ENCODE measurements at places on chromosomes 1 and 21.

- no peak for DNase-seq
These were observed 368.0 kb downstream of the HHAT start for GRCh38 chr1:210696709-210697108.

DNA sequence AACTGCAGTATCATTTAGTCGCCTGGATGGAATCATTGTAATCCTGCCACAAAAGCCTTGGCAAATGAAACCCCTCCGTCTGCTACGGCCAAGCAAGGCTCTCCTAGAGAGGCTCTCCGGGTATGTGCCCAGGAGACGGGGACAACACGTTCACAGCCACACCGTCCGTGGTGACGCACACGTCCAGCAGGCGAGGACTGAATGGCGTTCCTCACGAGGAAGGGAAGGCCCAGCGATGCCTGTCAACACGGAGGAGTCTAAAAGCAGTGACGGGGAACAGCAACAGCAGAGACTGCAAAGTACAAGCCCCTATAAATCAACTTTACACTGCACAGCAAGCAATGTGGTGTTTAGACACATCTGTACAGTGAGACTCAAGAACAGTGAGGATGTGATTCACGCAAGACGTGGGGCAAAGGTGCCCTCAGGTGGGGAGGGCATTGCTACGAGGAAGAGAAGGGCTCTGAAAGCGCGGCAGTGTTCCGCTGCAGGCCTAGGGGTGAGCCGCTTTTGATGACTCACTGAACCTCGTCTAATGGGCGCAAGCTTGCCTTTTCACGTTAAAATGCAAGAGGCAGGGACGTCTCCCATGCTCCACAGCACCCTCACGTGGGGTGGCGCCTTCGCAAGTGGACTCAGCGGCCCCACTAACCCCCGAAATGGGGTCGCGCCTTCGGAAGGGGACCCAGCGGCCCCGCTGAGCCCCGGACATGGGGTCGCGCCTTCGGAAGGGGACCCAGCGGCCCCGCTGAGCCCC lies 6.8 kb downstream of the WRAP73 start:
- no peak for DNase-seq

GRCh38 chr1:32413507-32414185 lies 19.4 kb upstream of the BSDC1 start:
- peak; percentile 67 for DNase-seq

DNA sequence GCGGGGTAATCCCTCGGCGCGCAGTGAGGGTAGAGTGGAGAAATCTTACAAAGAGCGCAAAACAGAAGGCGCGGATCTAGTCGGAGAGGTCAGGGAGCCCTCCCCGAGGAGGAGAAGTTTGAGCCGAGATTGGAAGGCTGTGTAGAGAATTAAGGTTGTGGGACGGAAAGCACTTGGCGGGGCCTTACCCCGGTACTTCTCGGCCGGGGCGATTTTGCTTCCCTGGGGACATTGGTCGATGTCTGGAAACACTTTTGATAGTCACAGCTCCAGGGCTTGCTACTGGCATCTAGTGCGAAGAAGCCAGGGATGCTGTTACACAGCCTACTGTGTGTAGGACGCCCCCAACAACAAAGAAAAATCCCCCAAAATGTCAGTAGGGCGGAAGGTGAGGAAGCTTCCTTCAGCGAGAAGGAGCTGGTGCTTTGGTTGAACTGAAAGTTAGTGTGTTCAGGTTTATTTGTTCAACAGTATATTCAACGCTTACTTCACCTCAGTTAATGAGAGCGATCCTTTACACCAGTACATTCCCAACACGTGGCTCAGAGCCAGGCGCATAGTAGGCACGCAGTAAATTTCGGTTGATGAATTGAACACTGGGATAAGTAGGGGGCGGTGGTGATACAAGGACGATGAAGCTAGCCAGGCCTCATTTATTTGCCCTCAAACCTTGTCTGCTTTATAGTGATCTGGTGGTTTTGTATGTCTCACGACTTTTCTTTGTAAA lies 807 bp downstream of the CEP85 start:
- DNase-seq = peak; percentile 11

DNA sequence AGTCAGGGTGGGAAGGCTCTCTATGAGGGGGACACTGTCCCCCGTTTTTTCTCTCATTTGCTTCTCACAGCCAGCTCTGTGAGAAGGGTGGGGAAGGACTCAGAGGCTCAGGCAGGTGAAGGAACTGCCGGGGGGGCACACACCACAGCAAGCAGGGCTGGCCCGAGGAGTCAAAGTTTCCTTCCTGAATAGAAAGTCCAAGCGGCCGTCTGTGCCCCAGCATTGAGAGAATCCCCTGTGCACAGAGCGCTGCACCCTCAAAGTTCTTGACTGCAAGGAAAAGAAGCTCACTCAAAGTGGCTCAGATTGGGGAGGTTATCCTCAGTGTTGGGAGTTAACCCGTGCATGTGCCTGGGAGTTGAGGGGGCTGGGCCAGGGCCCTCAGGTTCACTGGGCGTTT lies 145.2 kb upstream of the AJAP1 start:
- no peak for DNase-seq

DNA sequence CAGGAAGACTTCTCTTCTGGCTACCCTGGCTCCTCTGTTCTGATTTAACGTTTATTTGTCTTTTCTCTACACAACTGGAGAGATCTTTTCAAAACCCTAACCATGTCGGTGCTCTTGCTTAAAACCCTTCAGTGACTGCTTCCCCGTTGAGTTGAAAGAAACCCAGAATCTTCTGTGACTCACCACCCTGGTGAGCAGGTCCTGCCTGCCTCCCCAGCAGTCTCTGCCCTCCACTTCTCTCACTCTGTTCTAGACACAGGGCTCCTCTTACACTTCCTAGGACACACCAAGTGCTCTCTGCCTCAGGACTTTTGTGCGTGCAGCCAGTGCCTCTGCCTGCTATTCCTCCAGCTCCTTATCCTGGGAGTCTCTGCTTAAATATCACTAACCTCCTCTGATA lies 131.4 kb downstream of the IER5 start:
- DNase-seq = no peak

DNA sequence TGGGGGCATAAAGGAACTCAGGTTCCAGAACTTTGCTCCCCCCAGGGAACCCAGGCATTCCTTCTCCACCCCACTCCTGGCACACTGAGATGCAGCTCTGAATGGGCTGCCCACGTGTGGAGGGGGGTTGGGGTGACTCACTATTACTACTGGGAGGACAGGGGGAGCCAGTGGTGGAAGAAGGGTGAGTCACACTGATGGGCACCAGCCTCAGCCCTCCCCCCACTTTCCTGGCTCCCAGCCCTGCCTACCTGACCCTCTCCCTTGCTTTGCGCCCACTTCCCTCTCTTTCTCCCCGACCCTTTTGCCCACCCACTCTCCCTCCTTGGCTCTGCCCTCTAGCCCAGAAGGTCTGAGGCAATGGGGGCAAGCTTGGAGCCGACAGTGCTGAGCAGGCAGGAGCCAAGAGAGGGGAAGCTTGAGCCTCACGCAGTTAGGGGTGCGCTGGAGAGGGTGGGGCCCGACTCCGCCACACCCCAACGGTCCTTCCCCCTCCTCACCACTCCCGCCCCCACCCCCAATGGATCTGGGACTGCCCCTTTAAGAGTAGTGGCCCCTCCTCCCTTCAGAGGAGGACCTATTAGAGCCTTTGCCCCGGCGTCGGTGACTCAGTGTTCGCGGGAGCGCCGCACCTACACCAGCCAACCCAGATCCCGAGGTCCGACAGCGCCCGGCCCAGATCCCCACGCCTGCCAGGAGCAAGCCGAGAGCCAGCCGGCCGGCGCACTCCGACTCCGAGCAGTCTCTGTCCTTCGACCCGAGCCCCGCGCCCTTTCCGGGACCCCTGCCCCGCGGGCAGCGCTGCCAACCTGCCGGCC lies at the start of gene LMNA:
TSS of gene LMNA (plus strand) at position 611 of the 818 bp plus-strand sequence. CDS start 208 bp downstream, outside the sequence.
- peak; percentile 71 for DNase-seq

DNA sequence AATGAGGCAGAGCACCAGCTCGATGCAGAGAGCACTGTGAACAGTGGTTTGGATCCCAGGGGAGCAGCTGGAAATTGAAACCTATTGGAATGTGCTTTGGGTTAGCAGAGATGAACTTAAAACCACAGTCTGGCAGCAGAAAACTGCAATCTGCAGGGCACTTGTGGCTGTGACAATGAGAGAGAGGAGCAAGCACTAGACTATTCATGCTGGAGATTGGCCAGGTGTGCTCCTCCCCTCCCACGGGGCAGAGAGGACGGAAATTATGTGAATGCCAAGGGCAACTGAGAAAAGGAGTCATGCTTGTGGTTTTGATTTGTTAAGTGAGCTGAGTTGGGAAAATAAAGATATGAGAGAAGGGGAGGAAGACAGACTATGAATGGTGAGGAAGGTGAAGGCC lies 38.1 kb downstream of the HSD3B2 start:
- DNase-seq = no peak

DNA sequence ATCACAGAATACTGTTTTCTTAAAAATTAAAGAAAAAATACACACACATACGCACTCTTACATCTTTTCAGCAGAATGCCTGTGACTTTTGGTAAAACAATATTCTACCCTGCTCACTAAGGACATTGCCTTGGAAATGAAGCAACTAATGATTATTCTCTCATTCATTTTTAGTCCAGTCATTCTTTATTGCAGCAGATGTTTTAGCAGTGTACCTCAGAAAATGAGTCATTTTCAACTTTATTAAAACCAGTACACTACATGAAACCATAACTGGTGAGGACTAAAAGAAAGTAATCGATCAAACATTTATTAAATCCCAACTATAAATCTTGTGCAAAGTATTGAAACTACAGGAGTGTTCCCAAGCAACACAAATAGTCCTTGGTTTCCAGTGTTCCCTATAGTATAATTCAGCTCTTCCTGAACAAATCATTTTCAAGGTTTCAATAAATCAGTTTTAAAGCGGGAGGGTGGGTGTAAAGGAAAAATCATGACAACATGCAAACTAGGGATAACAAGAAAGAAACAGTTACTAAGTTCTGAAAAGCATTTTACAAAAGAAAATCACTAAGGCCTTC lies 114.2 kb downstream of the ADGRL4 start:
- DNase-seq = no peak

Measured in immature natural killer cell (primary cell).